H54 (cell line): ENCODE measurements at places on chromosomes 7 and 10.

DNA sequence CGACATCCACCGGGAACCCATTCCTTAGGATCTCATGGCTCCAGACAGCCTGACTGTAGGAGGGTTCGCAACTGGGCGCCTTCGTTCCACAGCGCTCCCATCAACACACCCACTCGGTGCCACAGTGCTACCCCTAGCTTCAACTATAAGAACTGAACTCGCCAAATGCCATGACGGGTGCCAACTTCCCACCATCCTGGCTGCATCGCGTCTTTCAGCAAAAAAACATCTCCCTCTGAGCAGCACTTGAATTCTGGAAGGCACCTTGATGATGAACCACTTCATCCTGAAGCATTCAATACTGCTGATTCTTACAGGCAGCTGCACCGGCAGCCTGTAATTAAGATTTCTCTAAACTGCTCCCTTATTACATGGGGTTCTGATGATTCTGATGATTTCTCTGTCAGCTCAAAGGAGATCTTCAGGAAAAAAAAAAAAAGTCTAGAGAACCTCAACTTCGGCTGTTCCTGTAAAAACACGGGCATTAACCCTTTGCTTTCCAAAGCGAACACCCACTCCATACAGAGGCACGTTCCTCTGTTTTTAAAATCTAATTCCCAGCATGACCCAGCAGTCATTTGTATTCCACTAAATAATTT lies 1.3 kb downstream of the CYTH3 start:
- DNase-seq: peak; percentile 84

- DNase-seq: no peak
Observed at GRCh38 chr7:2070151-2070763, 162.5 kb downstream of the MAD1L1 start.

DNA sequence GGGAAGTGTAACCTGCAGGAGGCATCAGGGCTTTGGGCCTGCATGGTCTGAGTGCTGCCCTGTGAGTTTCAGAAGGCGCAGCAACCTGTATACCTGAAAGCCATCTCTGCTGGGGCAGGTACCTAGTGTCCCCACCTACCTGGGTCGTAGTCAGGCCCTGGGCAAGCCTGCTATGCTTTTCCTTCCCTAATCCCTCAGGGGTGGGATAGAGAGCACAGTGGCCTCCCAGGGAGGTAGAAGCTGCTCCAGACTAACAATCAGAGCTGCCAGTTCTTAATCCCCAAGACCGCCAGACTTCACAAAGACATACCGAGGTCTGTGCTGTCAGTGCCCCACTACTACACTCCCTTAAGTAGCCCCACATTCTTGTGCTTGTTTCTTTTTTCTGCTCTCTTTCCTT lies 52.0 kb downstream of the PTEN start:
- no peak for DNase-seq

GRCh38 chr10:113178771-113179170 lies 228.7 kb downstream of the TCF7L2 start:
- no peak for DNase-seq

DNA sequence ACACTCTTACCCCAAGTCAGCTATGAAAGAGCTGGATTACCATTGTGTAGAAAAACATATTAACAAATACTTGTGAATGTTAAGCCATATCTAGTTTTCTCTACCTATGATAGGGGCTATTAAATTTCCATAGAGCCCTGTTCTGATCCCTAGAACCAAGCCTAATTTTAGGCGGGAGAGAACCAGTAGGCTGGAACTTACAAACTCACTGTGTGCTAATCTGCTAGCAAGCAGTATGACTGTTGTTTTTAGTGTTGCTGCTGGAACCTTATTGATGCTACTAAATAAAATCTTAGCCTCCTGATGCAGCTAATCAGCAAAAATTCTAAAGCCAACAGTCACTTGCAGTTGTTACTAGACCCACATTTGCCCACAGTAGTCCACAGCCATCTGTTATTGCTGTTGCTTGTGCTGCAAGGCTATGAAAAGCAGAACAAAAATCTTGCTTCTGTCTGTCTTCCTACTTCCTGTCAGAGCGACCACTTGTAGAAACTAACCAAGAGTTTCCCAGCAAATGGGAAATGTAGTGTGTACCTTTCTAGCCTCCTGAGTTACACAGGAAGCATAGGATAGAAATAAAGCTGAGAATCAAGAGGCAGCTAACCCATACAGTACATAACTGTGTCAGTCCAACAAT lies 368.4 kb downstream of the ARL4A start:
- DNase-seq: no peak

DNA sequence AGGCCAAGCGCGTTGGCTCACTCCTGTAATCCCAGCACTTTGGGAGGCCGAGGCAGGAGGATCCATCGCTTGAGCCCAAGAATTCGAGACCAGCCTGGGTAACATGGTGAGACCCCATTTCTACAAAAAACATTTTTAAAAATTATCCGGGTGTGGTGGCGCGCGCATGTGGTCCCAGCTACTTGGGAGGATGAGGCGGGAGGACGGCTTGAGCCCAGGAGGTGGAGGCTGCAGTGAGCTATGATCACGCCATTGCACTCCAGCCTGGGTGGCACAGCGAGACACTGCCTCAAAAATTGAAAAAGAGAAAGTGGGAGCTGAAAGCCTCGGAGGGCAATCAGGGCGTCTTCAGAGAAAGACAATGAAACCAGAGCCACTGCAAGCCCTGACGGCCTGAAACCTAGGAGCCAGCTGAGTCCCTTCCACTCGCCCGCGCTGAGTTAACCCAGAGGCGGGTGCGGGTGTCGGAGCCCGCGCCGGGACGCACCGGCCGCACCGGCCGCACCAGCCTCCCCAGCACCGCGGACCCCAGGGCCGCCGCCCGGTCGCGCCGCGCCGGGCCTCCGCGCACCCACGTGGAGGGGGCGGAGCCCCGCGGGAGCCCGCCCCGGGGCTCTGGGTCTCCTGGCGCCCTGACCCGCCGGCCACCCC lies 22.4 kb downstream of the ZFAND2A start:
- peak; percentile 71 for DNase-seq

GRCh38 chr7:50939021-50939420 lies 156.3 kb upstream of the GRB10 start:
- DNase-seq: no peak
